ENCODE measurements at places on chromosomes 16 and 17.

GRCh38 chr16:24130494-24131085 lies 125.5 kb upstream of the CACNG3 start:
- no peaks in the 10 kb centered on the region for H3K36me3 ChIP-seq
- no peaks in the 10 kb centered on the region for H3K4me1 ChIP-seq
- H3K4me3 ChIP-seq = no peak overlapping the region
- no peaks in the 10 kb centered on the region for H3K27me3 ChIP-seq

- no peaks in the 10 kb centered on the region for H3K27me3 ChIP-seq
- no peak for DNase-seq
- H3K36me3 ChIP-seq = no peaks in the 10 kb centered on the region
- no peaks in the 10 kb centered on the region for H3K4me1 ChIP-seq
- no peak overlapping the region for H3K4me3 ChIP-seq
These were observed 11.6 kb downstream of the GSG1L2 start for GRCh38 chr17:9810100-9810949.

GRCh38 chr17:56652628-56653027 lies 59.1 kb downstream of the NOG start:
- no peak overlapping the region for H3K4me3 ChIP-seq
- no peak for DNase-seq
- no peak overlapping the region for H3K27ac ChIP-seq
- H3K4me1 ChIP-seq = no peaks in the 10 kb centered on the region
- no peaks in the 10 kb centered on the region for H3K36me3 ChIP-seq

- no peaks in the 10 kb centered on the region for H3K4me1 ChIP-seq
- H3K36me3 ChIP-seq = no peaks in the 10 kb centered on the region
- no peak overlapping the region for H3K4me3 ChIP-seq
- H3K27me3 ChIP-seq = no peaks in the 10 kb centered on the region
- H3K27ac ChIP-seq = no peak overlapping the region
These were observed 450.3 kb upstream of the PSMD7 start for GRCh38 chr16:73846356-73846755.

DNA sequence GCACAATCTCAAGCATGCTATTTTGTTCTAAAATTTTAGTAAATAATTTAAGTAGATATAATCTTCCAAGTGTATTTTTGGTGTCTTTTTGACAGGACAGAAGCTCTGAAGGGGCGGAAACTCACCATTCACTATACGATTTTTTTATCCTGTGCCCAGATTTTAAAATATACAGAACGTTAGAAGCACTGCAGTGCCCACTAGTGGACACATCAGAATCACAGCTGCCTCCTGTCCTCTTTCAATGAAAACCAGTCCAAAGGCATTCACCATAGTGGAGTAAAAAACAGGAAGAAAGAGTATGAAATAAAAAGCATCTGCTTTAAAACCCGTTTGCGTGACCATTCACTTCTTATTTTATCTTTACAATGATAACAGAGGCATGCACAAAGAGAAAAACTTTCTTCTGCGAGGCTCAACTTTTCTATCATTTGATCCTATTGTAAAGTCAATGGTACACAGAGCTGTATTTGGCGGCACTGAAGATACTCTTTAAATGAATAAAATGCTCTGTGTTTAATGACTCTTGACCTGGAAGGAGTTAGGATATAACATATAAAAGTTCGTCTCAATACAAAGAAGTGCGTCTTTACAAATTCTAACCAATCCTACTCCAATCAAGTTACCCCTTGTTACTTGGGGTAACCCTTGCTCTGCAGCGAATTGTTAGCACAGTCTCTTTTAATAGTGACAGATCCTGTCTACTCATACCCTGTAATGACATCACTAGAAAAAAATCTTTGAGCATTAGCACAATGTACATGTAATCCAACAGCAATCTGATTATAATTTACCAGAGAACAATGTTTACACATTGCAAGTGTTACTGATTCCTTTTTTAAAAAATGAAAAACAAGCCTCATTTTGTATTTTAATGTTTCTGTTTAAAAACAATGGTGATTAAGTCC lies 339.8 kb upstream of the PSMD7 start:
- no peak overlapping the region for H3K4me3 ChIP-seq
- H3K36me3 ChIP-seq = no peaks in the 10 kb centered on the region
- H3K27me3 ChIP-seq = peaks cover 4% of the 10 kb centered on the region
- no peak for DNase-seq
- H3K4me1 ChIP-seq = no peaks in the 10 kb centered on the region

DNA sequence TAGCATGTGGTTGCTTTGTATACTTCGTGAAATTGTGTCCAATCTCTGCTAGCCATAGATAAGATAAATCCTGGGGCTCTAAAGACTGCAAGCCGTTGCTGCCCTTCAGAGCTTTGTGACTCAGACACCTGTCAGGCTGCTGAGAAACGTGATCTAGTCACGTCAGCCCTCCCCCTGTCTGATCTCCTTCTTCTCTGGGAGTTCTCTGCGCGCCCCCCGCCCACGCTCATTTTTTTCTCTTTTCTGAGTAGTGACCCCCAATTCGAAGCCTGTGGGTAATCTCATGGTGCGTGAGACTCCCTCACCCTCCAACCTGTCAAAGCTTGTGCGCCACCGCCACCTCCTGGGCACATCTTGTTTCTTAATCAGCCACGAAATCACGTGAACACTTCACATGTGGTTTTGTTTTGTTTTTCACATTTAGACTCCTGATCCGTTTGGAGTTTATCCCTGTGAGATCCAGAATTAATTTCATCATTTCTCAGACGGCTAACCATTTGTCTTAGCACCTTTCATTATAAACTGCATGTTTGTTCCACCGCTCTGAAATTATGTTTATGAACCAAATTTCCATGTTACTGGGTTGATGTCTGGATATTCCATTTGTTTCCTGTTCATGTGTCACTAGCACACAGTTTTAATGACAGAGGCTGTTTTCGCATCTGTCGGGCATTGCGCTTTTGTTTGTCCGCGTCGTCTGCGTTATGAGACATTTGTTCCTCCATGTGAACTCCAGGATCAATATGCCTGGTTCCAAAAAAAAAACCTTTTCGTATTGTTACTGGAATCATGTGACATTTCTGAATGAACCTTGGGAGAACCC lies 977 bp upstream of the ZNF778 start:
- no peak for DNase-seq
- peaks cover 38% of the 10 kb centered on the region for H3K4me1 ChIP-seq
- peak overlapping the region; percentile 72 for H3K4me3 ChIP-seq
- H3K27me3 ChIP-seq = no peaks in the 10 kb centered on the region
- H3K36me3 ChIP-seq = peaks cover 5% of the 10 kb centered on the region
- peak overlapping the region; percentile 99 for H3K27ac ChIP-seq

- peak overlapping the region; percentile 85 for H3K27ac ChIP-seq
- no peak overlapping the region for H3K4me3 ChIP-seq
- DNase-seq = no peak
- H3K36me3 ChIP-seq = no peaks in the 10 kb centered on the region
- H3K4me1 ChIP-seq = peaks cover 11% of the 10 kb centered on the region
These were observed 48.8 kb upstream of the IRX6 start for GRCh38 chr16:55275167-55275566.

DNA sequence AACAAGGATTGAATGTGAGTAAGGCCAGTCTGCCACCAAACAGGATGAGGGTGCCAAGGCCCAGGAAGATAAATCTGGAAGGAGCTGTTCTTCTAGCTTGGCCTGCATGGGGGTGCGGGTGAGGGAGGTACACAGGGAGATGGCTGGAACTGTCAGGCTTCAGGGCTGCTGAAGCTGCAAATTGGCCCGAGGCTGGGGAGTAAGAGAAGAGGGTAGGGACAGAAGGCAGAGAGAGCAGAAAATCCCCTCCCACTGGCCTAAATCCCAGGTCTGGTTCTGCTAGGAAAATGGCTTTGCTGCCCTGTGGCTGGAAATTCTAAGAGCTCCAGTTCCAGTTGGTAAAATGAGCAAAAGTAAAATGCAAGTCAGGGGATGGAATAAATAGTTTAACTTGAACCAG lies 87.9 kb downstream of the CCDC182 start:
- H3K4me1 ChIP-seq = no peaks in the 10 kb centered on the region
- no peak overlapping the region for H3K4me3 ChIP-seq
- no peak overlapping the region for H3K27ac ChIP-seq

DNA sequence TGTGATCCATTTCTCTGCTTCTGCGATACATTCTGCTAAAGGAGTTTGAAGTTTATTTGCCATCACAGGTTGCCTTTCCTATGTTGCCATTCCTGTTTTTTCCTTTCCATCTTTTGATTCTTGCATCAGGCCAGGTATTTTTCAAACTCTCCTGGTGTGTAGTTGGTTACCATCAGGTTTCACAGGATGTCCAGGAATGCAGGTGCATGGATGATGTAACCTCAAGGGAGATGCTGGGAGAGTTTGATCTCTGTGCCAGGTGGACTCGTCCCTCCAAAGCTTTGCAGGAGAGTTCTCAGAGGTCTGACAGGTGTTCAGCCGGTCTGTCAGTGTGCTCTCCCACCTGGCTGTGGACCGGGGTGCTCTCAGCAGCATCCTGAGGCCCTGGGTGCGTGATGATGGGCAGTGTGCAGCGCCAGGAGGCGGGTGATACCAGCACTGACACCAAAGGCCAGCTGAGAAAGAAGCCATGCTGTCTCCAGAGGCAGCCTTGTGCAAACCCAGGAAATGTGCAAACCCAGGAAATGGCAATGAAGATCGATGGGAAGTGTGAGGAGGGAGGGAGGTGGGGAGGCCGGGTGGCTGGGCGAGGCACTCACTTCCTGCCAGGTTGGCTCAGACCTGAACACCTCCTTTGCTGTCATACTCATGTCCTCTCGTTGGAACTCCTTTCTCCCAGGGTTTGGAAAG lies 1.7 kb downstream of the ATP2C2 start:
- no peaks in the 10 kb centered on the region for H3K36me3 ChIP-seq
- no peak overlapping the region for H3K27ac ChIP-seq
- H3K27me3 ChIP-seq = no peaks in the 10 kb centered on the region
- DNase-seq = no peak
- H3K4me1 ChIP-seq = no peaks in the 10 kb centered on the region

- DNase-seq = no peak
- H3K27ac ChIP-seq = peak overlapping the region; percentile 98
- H3K36me3 ChIP-seq = peaks cover 6% of the 10 kb centered on the region
These were observed 523 bp downstream of the NAGLU start for GRCh38 chr17:42536372-42537155.

GRCh38 chr16:3797473-3797872 lies 80.1 kb upstream of the TRAP1 start:
- no peak overlapping the region for H3K27ac ChIP-seq
- H3K27me3 ChIP-seq = no peaks in the 10 kb centered on the region
- no peak for DNase-seq
- H3K4me1 ChIP-seq = peaks cover 19% of the 10 kb centered on the region
- H3K4me3 ChIP-seq = no peak overlapping the region

DNA sequence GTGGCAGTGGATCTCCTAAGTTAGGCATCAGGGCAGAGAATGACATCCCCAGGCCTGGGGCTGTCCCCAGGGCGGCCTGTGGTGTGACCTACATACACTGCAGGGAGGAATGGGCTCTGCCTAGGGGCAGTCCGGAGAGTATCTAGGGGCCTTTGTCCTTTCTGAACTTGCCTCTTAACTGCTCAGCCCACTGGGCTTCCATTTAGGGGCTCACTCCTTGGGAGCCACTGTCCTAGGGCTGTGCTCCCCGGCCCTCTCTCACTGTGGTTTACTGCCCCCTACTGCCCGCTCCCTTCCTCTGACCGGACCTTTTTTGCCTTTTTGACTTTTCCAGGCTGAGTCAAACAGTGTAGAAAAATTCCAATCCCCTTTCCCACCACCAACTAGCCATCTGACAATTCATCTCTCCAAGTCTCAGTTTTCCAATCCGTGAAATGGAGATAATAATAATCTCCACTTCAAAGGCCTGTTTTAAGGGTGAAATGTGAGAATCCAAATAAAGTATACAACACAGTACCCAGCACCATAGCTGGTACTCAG lies 66.8 kb downstream of the DNAH3 start:
- H3K4me1 ChIP-seq = peaks cover 2% of the 10 kb centered on the region
- no peak overlapping the region for H3K4me3 ChIP-seq
- no peaks in the 10 kb centered on the region for H3K36me3 ChIP-seq
- no peak for DNase-seq
- H3K27ac ChIP-seq = no peak overlapping the region
- no peaks in the 10 kb centered on the region for H3K27me3 ChIP-seq

- H3K27ac ChIP-seq = no peak overlapping the region
- H3K4me1 ChIP-seq = peaks cover 15% of the 10 kb centered on the region
- no peaks in the 10 kb centered on the region for H3K36me3 ChIP-seq
These were observed 119.2 kb downstream of the RPTOR start for GRCh38 chr17:80663781-80664206.

DNA sequence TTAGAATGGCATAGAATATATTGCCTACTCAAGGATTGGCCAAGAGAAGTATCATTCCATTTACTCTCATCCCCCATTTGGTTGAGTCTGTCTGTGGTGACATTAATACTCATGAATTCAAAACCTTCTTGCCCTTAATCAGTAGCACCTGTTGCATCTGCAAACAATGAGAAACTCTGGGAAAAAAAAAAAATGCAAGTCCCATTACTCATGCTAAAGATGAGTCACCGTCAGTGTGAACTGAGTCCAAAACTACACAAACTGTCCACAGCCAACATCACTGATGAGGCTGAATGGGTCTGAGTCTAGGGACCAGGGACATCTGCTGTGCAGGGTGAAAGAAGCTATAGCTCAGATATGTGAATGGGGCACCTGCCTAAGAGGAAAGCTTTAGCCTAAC lies 96.9 kb upstream of the ADAMTS18 start:
- no peak for DNase-seq
- H3K27me3 ChIP-seq = no peaks in the 10 kb centered on the region
- H3K4me1 ChIP-seq = no peaks in the 10 kb centered on the region
- no peak overlapping the region for H3K4me3 ChIP-seq
- H3K27ac ChIP-seq = no peak overlapping the region

DNA sequence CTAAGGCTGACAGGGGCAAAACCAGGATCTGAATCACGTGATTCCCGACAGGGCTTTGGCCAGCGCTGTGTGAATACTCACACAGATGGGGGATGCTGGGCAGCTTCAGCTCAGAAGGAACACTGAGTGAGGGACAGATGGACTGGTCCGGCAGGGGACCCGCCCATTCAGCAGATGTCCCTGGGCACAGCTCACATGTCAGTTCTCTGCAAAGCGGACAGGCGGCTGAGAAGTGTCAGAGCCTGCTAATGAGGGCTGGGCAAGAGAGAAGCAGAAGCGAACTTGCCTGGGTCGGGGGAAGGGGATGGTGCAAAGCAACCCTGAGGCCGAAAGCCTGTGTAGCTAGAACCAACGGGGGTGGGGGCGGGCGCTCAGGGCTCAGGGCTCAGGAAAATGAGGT lies 11.9 kb upstream of the GLIS2 start:
- peaks cover 19% of the 10 kb centered on the region for H3K4me1 ChIP-seq
- no peak overlapping the region for H3K4me3 ChIP-seq
- no peaks in the 10 kb centered on the region for H3K36me3 ChIP-seq
- H3K27ac ChIP-seq = no peak overlapping the region
- no peak for DNase-seq

DNA sequence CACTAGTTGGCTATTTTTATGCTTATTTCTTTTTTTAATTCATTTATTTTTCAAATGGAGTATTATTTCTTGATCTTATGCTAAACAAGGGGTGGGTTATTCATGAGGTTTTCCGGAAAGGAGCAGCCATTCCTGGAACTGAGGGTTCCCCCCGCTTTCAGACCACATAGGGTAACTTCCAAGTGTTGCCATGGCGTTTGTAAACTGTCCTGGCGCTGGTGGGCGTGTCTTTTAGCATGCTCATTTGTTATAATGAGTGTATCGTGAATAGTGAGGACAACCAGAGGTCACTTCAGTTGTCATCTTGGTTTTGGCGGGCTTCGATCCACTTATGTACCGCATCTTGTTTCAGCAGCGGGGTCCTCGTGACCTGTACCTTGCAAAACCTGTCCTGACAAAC lies 29.6 kb upstream of the ASGR2 start:
- DNase-seq = no peak
- no peak overlapping the region for H3K27ac ChIP-seq

Data from esophagus squamous epithelium (tissue), 5 donors.